ENCODE measurements at places on chromosomes 4 and X.

- DNase-seq = no peak
Observed at GRCh38 chr4:55117511-55117910, 7.9 kb downstream of the KDR start.

DNA sequence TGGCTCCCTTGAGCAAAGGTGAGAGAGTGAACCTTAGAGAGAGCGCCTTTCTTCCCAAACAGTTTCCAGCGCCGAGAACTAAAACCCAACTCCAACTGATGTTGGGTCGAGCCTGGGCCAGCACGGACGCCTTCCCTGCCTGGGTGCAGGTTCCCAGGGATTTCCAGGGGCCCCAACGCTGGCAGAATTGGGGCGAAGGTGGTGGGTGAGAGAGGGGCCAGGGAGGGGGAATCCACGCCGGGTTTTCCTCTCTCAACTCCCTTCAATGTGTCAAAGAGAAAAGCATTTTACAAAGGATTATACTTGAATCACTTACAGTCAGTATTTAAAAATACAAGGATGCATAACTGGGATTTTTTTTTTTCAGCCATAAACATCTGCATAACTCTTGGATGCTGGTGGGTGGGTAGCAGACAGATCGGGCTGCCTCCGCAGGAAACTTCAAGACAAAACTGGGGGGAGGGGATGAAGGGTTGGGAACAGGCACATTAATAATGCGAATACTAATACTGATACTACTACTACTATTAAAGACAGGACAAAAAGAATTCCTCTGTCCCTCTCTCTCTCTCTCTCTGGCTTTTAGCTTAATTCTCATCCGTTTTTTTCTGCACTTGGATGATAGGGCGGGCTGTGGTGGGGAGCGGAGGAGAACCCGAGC is 1.3 kb upstream of the ARX start:
- DNase-seq = no peak

- no peak for DNase-seq
Observed at GRCh38 chr4:118281611-118282442, 71.0 kb downstream of the PRSS12 start.

GRCh38 chr4:53150631-53151488 is 215.0 kb downstream of the SCFD2 start:
- DNase-seq = no peak

GRCh38 chrX:38699696-38700095 is 101.6 kb upstream of the MID1IP1 start:
- no peak for DNase-seq

All from GM04504 (cell line).